DMS79 treated with DMSO at 0.1 percent for 48 hours (cell line): ENCODE measurements at places on chromosomes 3 and 15.

- no peak for DNase-seq
These were observed 32.1 kb downstream of the ABHD17C start for GRCh38 chr15:80727196-80727595.

- DNase-seq, result no peak
These were observed 439.9 kb downstream of the TBL1XR1 start for GRCh38 chr3:176757429-176757828.

DNA sequence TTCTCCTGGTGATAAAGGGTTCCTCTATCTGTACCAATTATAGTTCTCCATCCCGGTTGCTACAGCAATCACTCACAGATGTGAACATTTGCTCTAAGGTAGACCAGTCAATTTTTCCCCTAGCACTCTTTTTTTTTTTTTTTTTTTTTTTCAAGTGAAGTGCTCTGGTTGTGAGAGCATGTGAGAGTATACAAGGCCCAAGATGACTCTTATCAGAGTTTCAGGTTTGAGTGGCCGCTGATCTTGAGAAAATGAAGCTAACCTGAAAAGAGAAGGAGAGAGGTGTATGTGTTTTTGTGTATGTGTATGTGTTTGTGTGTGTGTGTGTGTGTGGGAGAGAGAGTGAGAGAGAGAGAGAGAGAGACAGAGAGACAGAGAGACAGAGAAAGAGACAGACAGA is 44.4 kb upstream of the OTOL1 start:
- DNase-seq, result no peak

- DNase-seq, result no peak
These were observed 11.9 kb downstream of the PRKAR2A start for GRCh38 chr3:48835650-48836366.

- no peak for DNase-seq
These were observed 13.5 kb upstream of the FAM3D start for GRCh38 chr3:58679974-58680666.
